ENCODE measurements at places on chromosomes 6 and 20.

DNA sequence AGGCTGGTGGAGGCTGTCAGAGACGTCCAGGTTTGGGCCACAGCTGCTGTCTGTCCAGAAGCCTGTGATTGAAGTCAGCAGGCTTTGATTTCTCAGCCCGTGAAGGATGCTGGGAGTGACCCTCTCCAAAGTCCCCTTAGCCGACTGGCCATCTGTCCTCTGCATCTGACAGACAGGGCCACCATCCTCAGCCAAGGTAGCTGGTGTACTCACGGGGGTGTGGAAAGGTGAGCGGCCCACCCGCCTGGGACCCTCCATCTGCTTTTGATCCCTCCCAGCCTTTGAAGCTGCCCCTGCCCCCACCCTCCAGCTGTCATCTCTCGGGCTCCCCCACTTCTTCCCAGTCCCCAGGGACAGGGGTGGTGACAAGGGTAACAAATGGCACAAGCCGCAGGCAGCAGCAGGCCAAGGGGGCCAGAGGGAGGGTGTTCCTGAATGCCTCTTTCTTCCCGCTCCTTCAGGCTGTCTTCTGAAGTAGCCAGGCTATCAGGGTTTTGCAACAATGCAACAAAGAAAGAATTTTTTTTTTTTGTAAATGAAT, 84.4 kb downstream of the EYA2 start:
- no peak for DNase-seq

- no peak for DNase-seq
Observed at GRCh38 chr6:3665608-3666007, 85.9 kb downstream of the PXDC1 start.

- no peak for DNase-seq
Observed at GRCh38 chr6:38225766-38226165, 406.2 kb downstream of the ZFAND3 start.

DNA sequence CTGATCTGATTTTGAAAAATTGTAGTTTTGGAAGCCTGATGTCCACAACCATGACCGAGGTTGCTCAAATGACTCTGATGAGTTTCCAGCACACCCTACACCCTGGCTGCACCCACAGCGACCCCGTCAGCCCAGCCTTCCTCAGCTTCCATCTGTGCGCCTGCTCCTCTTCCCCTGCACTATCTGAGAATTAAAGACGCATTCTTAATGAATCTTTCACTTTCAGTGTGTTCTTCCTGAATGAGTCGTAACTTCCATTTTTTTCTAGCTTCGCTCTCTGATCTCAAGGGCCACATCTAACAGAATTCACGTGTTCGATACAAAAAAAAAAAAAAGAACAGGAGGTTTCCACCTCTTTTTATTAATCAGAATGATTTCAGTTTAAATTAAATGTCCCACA, 21.3 kb upstream of the RREB1 start:
- DNase-seq: no peak

GRCh38 chr6:125952764-125953501, 3.6 kb upstream of the HINT3 start:
- DNase-seq: no peak

GRCh38 chr6:133807501-133807900, 81.4 kb upstream of the TCF21 start:
- DNase-seq: no peak

DNA sequence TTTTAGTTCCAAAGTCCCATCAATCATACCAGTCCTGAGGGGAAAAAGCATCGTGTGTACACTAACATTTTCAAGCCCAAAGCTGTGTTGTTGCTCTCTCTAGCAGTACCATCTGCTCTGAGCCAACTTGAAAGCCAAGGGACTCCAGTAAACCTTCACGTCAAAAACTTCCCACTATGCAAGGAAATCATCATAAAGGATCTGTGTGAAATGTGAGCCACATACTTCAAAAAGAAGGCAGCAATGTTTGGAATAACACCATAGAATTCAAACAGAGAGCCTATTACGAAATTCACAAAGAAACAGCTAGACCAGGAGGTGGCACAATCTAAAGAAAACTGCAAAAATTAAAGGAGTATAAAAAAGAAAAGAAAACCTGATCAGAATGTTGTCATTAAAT, 399.8 kb upstream of the EPHA7 start:
- no peak for DNase-seq

DNA sequence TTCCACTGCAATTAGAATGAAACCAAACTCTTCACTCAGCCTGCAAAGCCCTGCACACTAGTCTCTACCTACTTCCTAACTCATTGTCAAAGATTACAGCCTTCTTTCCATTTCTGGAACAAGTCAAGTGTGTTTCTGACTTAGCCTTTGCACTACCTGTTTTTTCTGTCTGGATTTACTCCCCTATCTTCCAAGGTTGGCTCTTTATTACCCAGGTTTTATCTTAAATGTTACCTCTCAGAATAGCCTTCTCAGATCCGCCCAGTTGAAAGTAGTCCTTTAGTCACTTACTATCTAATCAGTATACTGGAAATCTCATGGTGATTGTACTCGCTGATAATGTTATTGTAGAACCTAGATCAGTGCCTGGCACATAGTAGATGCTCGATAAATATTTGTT, 42.7 kb downstream of the TBPL1 start:
- no peak for DNase-seq

DNA sequence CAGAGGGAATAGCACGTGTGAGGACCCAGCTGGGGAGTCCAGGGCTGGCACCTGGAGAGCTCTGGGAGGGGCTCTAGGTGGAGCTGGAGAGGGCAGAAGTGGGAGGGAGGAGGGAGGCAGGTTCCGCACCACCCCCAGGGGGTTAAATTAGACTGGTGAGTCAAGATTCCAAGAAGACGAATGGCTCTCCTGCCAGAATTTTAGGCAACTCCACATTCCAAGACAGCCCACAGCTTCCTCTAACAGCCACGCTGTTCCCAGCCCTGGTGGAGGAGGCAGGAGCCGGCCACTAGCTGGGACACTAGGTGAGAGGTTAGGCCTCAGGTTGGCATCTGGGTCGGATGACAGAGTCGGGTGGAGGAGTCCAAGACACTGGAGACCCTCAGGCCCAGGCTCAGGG, 60.2 kb downstream of the TFAP2C start:
- no peak for DNase-seq

GRCh38 chr6:32475392-32476206, 35.9 kb downstream of the HLA-DRA start:
- DNase-seq: no peak

- DNase-seq: no peak
Observed at GRCh38 chr20:32535316-32535952, 49.7 kb downstream of the NOL4L start.

DNA sequence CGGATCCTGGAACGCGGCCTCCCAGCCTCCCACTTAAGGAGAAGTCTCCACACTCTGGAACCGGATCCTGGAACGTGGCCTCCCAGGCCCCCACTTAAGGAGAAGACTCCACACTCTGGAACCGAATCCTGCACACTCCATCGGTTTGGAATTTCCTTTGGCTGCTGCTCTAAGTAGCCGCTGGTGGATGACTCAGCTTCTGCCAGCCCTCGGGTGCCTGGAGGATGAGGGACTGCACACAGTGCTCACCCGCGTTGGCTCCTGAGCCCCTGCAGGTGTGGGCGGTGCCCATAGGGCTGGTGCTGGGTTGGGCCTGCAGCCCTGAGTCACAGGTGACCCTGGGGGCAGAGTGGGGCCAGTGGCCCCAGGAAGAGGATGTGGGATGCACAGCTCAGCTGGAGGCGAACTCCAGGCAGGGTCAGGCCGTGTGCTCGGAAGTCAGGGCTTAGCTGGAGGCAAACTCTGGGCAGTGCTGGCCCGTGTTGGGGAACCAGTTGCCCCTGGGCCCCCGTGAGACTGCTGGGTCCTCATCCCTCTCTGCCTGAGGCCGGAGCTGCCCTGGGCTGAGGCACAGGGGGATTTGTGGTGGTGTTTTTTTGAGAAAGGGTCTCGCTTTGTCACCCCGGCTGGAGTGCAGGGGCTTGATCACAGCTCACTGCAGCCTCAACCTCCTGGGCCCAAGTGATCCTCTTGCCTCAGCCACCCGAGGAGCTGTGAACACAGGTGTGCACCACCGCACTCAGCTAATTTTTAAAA, 13.9 kb upstream of the TNFRSF6B start:
- no peak for DNase-seq

GRCh38 chr20:47054506-47054905, 159.9 kb downstream of the EYA2 start:
- DNase-seq: no peak

- DNase-seq: no peak
Observed at GRCh38 chr6:160297310-160297709, 38.7 kb upstream of the SLC22A2 start.

- DNase-seq: no peak
Observed at GRCh38 chr20:6956056-6956455, 188.6 kb downstream of the BMP2 start.

DNA sequence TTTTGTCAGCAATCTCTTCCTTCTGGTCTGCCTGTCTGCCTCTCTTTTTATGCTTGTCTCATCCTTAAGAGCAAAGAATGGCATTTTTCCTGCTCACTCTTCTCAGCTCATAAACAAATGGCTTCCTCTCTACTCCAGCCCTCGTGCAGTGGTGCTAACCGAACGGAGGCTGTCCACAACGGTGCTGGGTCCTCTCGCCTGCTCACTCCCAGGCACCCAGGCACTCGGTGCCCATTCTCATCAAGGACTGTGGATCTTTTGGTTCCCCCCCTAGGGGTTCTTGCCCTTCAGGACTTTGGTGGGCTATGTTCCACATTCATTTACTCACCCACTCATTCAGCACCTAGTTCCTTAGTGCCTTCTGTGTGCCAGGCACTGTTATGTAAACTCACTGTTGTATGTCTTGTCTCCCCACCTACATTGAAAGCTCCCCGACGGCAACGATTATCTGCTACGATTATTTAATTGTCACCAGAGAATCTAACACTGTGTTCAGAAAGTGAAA, 113.9 kb downstream of the FYN start:
- DNase-seq: peak; percentile 46

DNA sequence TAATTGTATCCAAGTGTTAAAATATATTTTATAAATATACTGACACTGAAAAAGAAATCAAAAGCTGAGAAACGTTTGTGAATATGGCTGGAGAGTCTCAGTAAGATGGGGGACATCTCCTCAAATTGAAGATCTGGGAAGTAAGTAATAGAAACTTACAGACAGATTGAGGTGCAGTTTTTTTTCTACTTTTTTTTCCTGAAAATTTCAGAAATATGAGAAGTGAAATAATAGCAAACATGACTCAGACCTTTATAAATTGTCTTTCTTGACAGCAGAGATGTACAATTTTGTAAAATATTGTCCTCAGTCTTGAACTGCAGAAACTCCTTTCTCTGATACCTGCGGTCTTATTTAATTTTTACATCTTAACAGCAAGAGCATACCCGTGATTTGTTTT, 347.1 kb downstream of the UTRN start:
- DNase-seq: no peak

DNA sequence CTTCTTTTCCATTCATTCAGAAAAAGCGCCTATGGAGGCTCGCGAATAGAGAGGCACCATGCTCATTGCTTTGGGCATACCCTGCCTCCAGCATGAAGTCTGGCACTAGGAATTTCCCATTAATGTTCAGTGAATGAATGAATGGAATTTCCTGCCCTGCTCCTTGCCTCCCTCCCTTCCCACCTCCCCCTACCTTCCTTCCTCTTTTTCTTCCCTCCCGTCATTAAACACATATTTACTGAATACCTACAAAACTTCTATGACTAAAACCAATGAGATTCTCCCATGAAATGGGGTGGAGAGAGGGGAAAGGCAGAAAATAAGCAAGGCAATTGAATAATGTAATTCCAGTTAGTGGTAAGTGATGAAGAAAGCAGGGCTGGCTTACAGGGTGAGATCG, 213.8 kb upstream of the AGPAT4 start:
- no peak for DNase-seq

GRCh38 chr6:52741872-52742271, 21.4 kb downstream of the GSTA2 start:
- no peak for DNase-seq

DNA sequence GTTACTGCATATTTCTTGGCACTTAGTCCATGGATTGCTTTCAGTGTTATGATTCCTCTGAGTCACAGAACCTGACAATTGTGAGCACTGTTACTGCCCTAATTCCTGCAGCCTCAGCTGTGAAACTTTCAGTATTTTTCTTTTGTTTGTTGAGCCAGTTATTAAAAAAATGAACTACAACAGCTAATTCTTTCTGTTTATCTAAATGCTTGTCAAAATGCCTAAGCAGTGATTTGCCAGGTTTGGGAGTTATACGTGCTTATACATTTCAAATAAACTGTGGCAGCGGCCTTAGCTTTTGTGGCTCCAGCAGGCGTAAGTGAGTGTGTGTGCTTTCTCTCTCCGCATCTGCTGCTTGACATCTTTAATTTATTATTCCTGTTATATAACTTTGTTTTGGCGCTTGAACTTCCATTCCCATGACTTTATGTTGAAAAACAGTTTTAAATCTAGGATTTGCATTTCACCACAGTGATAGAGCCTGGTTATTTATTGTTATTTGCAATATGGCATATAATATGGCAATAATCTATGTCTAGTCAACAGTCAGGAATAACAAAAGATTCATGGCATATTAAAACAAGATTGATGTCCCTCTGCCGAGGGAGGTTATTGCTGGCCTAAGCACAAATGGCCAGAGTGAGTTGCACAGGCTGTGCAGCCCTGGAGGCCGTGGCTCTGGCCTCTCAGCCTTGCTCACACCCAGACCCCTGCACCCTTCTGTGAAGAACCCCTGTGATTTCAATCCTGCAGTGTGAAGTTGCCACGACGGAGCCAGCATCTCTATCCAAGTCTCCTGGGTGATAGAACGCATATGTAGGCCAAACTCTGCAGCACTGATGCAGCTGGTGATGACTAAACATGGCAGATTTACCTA, 303.4 kb downstream of the THBS2 start:
- DNase-seq: no peak

Data from activated CD4-positive, CD25-positive, alpha-beta regulatory T cell treated with anti-CD3 and anti-CD28 coated beads, Interleukin-2, amount 50 U/mL, for 72 hours (primary cell).